ENCODE measurements at places on chromosomes 3 and 15.

GRCh38 chr3:77262361-77262760 lies 222.5 kb downstream of the ROBO2 start:
- DNase-seq = no peak

GRCh38 chr3:96012939-96013338 lies 801.5 kb upstream of the EPHA6 start:
- DNase-seq = no peak

GRCh38 chr3:11000528-11000927 lies 8.0 kb downstream of the SLC6A1 start:
- no peak for DNase-seq

- no peak for DNase-seq
These were observed 7.3 kb downstream of the TP63 start for GRCh38 chr3:189638276-189639031.

DNA sequence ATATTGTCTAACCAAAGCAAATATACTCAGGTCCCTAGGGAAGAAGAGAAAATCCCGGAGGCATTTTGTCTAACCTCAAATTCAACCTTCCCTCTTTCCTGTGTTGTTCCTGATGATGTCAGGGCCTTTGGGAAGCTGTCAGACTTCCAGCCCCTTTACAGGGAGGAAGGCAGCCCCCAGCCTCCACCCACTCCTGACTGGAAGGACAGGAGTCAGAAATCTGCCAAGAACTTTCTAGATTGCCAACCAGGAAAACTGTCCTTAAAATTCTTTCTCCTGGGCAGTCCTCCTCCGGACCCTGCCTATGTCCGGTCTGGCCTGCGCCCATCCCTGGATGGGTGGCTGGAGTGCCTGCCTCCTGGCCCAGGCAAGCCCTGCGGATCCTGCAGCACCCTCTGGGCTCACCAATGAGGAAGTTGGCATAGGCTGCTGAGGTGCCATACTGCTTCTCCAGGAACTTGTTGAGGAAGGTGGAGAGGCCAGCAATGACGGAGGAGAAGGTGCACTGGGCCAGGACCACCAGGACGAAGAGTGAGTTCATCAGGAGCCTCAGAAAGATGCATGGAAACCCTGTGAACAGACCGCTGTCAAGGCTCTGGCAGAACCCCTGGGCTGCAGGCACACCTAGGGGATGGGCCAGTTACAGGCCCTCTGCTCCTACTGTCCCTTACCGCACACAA lies 52.6 kb upstream of the RAB6B start:
- DNase-seq = no peak

- no peak for DNase-seq
These were observed 2.7 kb upstream of the STARD5 start for GRCh38 chr15:81326466-81327212.

DNA sequence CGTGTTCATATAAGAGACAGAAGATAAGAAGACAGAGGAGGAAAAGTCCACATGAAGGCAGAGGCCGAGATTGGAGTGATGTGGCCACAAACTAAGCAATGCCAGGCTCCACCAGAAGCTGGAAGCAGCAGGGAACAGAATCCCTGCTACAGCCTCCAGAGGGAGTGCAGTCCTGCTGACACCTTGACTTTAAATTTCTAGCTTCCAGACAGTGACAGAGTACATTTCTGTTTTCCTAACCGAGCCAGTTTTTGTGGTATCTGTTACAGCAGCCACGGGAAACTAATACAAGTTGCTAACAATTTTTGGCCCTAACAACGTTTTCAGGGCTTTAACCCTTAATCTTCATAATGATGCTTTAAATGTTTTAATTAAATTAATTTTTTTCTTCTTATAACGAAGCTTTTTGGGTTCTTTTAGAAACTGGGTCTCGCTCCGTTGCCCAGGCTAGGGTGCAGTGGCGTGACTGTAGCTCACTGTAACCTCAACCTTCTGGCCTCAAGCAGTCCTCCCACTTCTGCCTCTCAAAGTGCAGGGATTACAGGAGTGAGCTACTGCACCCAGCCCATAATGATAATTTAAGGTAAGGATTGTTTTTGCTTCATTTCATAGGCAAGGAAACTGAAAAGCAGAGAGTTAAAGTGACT lies 202.3 kb upstream of the PROK2 start:
- DNase-seq = no peak

DNA sequence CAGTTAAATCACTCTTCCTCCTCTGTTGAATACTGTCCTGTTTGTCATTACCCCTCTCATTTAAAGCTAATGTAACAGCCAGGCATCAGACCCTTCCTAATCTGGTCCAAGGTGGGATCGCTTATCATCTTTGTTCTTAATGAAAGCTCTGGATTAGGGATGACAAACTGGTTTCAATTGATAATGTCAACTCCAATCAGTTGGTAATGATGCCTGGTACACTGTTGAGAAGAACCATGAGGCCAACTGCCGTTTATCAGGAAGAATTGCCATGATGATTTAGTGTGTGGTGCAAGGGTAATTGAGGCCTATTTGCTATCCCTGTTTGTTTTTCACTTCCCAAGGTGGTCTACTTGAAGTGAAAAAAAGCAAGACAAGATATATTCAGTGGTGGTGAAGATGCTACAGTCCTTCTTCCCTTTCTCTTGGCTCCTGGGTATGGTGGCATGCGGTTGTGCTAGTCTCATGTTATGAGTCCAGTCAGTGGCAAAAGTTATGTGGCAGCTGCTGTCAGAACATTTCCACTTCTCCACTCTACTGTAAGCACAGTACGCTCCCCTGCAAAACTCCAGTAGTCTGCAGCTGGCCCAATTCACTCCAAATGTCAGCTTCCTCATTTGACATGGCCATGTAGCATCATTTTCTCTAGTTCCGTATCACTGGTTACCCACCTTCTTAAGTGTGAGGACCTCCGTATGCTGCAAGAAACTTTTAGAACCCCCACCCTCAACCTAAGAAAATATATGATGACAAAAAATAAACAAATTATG lies 72.5 kb downstream of the MORC1 start:
- DNase-seq = no peak

GRCh38 chr3:29332195-29332637 lies 51.3 kb downstream of the RBMS3 start:
- no peak for DNase-seq

DNA sequence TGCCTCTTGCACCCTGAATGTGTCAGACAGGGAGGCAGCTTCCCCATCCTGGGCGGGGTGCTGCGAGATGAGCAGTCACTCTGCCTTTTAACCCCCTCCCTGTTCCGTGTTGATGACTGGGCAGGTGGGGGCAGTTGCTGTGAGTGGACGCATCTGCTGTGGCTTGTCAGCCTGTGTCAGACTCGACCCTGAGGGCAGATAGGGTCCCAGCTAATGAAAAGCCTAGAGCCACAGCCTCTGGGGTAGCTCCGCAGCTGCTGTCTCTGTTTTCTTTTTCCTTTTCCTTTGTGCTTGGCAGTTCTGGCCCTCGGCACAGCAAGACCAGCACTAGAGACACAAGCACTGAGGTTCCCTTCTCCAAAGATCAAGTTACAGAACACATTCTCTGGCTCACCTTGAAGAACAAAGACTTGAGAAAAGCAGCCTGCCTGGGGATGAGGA lies 43.0 kb upstream of the GLCE start:
- no peak for DNase-seq

DNA sequence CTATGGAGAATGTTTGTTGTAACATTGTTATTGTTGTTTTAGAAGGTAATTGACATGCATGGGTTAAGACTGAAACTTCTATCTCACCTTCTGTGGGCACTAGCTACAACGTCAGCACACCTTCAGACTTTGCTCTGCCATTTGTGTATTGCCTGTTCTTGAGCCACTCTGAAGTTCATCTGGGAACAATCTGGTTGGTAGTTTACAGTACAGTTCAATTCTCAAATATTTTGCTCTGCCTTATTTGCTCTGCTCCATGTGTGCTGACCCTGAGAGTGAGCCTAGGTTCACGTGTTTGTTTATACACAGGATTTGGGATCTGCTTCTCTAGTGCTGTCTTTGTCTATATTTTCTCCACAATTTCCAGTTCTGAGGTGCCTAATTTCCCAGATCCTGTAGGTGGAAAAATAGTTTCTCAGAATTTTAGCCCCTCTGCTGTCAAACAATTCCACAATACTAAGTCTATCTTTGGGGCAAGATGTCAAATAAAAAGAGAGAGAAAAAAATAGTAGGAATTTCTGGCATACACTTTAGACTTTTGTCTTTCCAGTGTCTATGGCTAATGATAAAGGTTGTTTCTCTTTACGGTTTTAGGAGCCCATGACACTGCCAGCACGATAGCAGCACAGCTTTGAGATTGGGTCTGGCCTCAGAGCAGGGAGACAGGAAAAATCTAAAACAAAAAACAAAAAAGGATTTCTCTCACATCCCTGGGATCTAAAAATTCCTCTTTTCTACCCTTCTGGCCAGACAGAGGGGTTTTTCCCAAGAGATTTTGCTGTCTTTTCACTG lies 721.4 kb downstream of the VGLL3 start:
- DNase-seq = no peak

GRCh38 chr15:80246425-80246894 lies 5.6 kb downstream of the CTXND1 start:
- no peak for DNase-seq

- no peak for DNase-seq
These were observed 21.0 kb downstream of the C2CD4A start for GRCh38 chr15:62087671-62088352.

DNA sequence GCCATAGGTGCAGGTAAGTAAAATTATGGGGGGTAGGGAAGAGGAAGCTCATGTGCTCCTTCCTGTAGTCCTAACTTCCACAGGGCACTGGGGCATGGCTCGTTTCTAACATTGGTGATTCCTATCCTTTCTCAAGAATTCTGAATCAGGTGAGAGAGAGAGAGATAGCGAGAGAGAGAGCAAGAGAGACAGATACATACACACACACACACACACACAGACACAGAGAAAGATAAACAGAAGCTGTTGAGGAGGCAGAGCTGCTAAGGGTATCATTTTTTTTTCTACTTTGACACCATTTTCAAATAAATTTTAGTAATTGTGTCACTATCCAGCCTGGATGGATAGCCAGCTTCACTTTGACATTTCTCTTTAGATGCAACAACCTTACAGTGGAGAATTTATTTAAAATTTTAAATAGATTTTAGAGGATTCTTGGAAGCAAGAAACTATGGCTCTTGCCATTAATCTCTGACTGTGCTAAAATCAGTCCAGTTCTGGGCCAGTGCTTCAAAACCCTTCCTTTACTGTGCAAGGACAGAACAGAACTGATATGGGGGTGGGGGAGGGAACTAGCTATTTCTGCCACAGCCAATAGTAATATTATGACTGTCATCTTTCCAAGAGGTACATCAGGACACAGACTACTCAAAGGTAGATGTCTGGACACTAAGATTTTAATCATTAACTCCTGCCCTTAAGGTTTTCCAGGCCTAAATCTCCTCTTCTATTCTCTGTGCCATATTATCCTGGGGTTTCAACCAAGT lies 14.6 kb upstream of the RAMAC start:
- DNase-seq = no peak

- DNase-seq = no peak
These were observed 953.1 kb upstream of the NR2F2 start for GRCh38 chr15:95377258-95377852.

- DNase-seq = no peak
These were observed 311.3 kb downstream of the SLC9A9 start for GRCh38 chr3:143536817-143537535.

DNA sequence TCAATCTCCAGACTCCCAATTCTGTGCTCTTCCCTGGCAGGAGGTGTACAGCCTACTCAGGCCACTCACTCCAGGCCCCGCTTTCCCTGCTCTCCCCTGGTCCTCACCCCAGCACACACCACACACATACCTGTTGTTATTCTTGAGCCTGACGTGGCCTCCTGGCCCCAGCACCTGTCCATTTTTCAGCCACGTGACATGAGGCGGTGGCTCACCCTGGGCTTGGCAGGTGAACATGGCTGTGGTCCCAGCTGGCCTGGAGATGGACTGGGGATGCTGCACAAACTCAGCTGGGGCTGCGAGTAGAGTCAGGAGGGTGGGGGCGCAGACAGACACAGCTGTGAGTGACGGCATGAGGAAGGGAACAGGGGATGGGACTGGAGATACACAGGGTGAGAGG lies 27.3 kb downstream of the RNU5B-1 start:
- DNase-seq = no peak

GRCh38 chr3:29527246-29527645 lies 246.4 kb downstream of the RBMS3 start:
- DNase-seq = no peak

- DNase-seq = no peak
These were observed 64.7 kb downstream of the ARRDC4 start for GRCh38 chr15:98025237-98025636.

- DNase-seq = no peak
These were observed 100.1 kb upstream of the SLC2A2 start for GRCh38 chr3:171126478-171127209.
